ENCODE measurements at places on chromosomes 13 and 19.

DNA sequence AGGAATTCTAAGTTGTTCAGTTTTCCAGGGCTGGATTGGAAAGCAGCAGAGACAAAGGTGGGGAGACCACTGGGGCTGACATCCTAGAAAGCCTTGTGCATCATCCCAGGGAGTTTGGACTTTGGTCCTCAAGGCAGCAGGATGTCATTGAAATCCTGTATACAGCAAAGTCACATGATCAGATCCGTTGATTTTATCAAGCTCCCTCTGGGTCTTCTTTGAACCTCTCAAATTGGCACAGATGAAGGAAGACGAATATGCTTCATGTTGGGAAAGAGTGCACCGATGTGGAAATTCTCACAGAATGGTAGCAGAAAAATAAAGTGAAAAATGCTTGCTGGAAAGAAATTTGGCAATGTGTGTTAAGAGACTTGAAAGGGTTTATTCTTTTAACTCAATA lies 149.8 kb upstream of the TMTC4 start:
- no peak for DNase-seq

DNA sequence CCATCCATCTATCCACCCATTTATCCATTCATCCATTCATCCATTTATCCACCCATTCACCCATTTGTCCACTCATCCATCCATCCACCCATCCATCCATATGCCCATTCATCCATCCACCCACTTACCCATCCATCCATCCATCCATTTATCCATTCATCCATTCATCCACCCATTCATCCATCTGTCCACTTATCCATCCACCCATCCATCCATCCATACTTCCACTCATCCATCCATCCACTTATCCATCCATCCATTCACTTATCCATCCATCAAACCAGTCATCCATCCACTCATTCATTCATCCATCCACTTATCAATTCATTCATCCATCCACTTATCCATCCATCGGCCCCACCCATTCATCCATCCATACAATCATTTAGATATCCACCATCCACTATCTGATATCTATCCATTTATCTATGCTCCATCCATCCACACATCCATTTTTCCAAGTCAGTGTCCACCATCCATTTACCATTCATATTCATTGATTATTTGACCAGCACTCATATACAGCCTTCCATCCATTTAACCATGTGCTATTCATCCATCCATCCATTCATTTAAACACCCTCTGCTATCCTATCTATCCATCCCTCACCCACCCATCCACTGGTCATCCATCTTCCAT lies 2.8 kb downstream of the TMEM221 start:
- no peak for DNase-seq

- DNase-seq = no peak
Measured at GRCh38 chr13:79481685-79482052, 714 bp downstream of the NDFIP2 start.

- peak; percentile 43 for DNase-seq
Measured at GRCh38 chr13:45564133-45564776, 51.3 kb downstream of the ERICH6B start.

GRCh38 chr19:49646586-49646985 lies 4.6 kb downstream of the SCAF1 start:
- DNase-seq = no peak

DNA sequence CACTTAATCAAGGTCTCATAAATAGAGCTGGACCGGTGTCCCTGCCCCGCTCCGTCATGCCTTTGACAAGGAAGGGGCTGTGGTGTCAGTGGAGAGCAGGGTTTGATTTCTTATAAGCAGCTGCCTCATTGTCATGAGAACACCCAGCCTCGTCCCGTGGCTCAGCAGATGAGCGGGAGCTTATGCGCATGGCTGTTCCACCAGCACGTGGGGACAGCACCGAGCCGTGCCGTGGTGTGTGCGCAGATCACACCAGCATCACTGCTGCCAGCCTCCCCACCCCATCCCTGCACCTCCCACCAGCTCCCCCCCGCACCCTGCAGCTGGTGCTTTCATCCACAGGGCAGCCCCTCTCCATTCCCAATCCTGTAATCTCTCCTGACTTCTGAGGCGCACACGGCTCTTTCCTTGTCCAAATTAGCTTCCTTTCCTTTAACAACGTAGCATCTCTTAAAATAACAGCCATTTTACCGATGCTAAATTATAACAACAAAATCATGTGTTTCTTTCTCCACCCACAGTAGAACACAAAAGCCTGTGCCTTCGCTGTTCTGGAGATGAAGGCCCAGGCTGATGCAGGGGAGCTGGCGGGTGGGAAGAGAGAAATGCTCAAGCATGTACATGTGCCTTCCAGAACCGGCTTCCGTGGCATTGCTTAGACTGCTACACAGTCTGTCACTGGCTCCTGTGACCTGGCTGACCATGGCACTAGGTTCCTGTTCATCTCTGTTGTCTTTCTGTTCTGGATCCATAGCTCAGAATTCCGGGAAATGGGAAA lies 96.8 kb downstream of the RAB20 start:
- no peak for DNase-seq

GRCh38 chr19:29285878-29286277 lies 72.9 kb upstream of the UQCRFS1 start:
- no peak for DNase-seq
